Naive thymus-derived CD4-positive, alpha-beta T cell (primary cell): ENCODE measurements at places on chromosomes 7 and 10. TPM values are rescaled to one million over a fixed set of nuclear protein-coding genes. Genes with fewer than 3 reads are reported as not detected.
A peak's percentile ranks its signal among the peaks of the same experiment; 100 is the strongest.

GARIN1A gene
- total RNA-seq: 1.5 TPM

- no peak overlapping the region for H3K4me3 ChIP-seq
- H3K27me3 ChIP-seq: no peaks in the 10 kb centered on the region
- H3K27ac ChIP-seq: no peak overlapping the region
- no peak for DNase-seq
- no peaks in the 10 kb centered on the region for H3K4me1 ChIP-seq
Observed at GRCh38 chr10:81136261-81136660, 598.6 kb downstream of the SH2D4B start.

DNA sequence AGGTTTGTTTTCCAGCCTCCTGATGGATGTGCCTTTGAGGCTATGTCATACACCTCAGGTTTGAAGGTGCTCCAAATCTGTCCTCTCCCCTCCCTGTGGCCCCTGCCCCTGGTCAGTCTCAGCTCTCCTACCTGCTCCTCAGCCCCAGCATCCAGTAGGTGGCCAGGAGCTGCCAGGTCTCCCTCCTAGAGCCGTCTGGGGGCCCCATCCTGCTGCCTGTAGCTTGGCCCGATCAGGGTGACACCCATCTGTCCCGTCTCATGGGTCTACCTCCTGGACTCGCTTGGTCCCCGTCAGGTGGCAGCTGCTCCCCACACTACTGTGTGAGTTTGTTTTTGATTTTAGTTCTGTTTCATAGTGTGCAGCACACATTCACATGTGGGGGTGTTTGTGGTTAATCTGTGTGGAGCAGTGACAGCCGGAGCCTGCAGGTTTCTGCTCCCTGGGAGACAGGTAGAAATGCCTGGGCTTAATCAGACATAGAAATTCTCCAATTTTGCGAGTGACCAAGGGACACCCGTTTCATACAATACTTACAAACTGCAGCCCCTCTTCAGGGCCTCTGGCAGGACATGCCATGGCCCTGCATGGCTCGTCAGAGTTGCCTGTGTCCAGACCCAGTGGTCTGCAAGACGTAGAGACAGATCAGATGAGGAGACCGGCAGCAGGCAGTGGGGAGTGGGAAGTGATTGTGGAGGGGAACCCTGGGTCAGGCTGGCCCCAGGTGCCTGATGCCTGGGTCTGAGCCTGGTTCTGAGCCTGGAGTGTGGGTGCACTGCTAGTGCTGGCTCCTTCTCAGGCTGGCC, 17.1 kb downstream of the ADCY1 start:
- H3K27ac ChIP-seq: no peak overlapping the region
- no peaks in the 10 kb centered on the region for H3K27me3 ChIP-seq
- H3K4me1 ChIP-seq: no peaks in the 10 kb centered on the region
- no peak overlapping the region for H3K4me3 ChIP-seq
- H3K36me3 ChIP-seq: no peaks in the 10 kb centered on the region

DNA sequence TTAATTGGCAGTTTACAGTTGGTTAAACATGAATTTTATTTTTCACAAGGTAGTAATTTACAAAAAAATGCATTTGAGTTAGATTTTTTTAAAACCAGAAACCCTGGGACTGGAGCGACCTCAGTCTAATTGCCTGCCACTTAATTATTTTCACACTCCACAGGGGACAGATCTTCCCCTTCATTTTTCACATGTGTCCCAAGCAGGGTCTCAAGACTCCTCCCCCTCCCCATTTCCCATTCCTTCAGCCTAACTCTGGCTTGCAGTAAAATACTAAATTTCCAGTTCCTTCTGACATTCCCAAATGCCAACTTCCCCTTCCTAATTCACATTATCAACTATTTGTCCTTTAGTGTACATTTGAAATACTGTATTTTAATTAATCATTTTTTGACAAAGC, 948 bp downstream of the ZNF138 start:
- DNase-seq: no peak
- peak overlapping the region; percentile 92 for H3K4me3 ChIP-seq
- H3K27me3 ChIP-seq: no peaks in the 10 kb centered on the region
- peaks cover 17% of the 10 kb centered on the region for H3K36me3 ChIP-seq
- H3K4me1 ChIP-seq: peaks cover 17% of the 10 kb centered on the region

- no peaks in the 10 kb centered on the region for H3K36me3 ChIP-seq
- no peak overlapping the region for H3K4me3 ChIP-seq
- DNase-seq: no peak
- H3K27me3 ChIP-seq: no peaks in the 10 kb centered on the region
Observed at GRCh38 chr10:49252313-49253034, 46.5 kb upstream of the C10orf71 start.

PHYH gene
- 11.2 and 11.3 TPM in 2 replicates for total RNA-seq

C10orf105 gene
- total RNA-seq: 1.0 TPM

DNA sequence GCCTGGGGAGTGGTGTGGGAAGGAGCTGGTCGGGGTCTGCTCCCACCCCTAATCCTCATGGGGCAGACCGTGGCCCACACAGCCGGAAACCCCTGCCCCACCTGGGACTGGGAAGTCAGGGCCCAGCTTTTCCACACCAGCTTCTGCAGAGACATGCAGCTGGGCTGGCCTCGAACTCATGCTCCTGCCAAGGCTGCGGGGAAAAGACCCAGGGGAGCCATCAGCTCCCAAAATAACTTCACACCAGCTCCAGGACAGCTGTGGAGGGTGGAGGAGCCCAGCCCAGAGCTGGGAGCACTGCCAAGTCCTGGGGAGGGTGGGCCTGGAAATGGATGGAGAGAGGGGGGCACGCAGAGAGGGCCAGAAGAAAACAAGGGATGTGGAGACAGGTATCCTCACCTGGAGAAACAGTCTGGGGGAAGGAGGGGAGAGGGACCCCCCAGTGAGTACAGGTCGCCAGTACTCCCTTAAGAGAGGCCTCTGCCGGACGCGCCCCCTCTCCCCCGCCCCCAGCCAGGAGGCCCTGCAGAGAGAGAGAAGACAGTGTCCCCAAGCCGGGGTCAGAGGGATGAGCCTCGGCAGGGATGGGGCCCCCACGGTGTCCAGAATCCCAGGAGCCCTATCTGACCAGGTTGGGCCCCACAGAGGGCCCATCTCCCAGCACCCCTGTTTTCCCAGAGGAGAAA, 11.5 kb upstream of the GRIFIN start:
- H3K36me3 ChIP-seq: no peaks in the 10 kb centered on the region
- no peaks in the 10 kb centered on the region for H3K27me3 ChIP-seq
- no peak overlapping the region for H3K27ac ChIP-seq
- H3K4me1 ChIP-seq: no peaks in the 10 kb centered on the region
- DNase-seq: no peak
